Anterior cingulate cortex (tissue), 58 donors: ENCODE measurements at places on chromosomes 4 and X.

DNA sequence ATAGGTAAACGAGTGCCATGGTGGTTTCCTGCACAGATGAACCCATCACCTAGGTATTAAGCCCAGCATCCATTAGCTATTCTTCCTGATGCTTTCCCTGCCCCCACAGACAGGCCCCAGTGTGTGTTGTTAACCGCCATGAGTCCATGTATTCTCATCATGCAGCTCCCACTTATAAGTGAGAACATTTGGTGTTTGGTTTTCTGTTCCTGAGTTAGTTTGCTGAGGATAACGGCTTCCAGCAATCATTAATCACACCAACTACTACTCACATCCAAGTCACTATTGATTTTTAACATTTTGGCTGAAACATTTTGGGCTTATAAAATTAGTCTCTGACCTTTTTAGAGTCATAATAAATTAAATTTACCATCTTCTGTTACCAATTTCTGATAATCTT is 205.3 kb downstream of the SPOCK3 start:
- DNase-seq = no peak

- DNase-seq = no peak
Measured at GRCh38 chrX:21493226-21493830, 119.1 kb downstream of the CNKSR2 start.

- no peak for DNase-seq
Measured at GRCh38 chr4:74490736-74491135, 45.8 kb downstream of the AREG start.

- no peak for DNase-seq
Measured at GRCh38 chr4:112511803-112512118, 4.2 kb downstream of the NEUROG2 start.
